NCI-H510A (cell line): ENCODE measurements at places on chromosomes 2 and 18.

DNA sequence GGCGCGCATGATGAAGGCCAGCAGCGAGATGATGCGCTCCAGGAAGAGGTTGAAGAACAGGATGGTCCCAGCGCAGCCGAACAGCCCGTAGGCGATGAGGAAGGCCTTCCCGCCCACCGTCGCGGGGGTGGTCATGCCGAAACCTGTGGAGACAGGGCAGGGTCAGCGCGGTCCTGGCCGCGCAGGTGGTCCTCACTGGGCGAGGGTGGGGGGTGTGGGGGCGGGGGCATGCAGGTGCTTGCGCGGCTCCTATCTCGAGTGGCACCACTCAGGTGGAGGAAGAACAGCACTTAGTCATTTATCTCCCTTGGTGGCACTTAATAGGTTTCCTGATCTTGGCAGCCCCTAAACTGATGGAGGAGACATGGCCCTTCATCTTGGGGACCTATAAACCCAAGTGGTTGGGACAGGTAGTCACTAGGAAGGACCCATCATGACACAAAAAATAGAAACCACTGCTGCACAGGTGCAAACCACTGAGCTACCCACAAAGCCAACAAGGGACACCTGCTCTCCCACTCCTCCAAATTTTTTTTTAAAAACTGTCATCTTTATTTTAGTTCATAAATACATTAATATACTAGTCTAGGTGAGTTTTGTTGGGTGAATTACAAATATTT, 118.8 kb downstream of the MSH2 start:
- peak; percentile 28 for DNase-seq

DNA sequence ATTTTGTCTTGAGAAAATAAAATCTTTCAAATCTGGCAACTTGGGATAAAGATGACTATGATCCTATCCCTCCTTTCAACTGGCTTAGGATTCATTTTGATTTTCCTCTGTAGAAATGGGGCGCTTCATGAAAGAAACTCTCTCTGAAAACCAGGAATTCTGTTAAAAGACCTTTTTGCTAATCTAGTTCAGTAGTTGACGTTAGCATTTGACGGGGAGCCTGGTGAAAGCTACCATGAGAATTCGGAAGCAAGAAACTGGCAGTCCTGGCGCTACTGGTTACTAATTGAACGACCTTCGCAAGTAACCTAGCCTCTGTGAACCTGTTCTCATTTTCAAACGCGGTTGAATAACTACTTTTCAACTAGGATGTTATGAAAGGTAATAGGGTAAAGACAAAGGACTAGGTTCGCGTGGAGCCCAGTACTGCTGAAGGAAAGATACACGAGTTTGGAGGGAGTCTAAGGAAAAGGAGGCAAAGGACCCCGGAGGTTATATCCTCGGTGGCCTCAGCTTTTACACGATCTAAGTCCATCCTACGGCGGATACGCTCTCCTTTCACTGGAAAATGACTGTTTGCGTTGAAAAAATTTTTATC, 604 bp upstream of the STK11IP start:
- no peak for DNase-seq

- no peak for DNase-seq
Measured at GRCh38 chr2:239393388-239393940, 7.4 kb downstream of the HDAC4 start.

DNA sequence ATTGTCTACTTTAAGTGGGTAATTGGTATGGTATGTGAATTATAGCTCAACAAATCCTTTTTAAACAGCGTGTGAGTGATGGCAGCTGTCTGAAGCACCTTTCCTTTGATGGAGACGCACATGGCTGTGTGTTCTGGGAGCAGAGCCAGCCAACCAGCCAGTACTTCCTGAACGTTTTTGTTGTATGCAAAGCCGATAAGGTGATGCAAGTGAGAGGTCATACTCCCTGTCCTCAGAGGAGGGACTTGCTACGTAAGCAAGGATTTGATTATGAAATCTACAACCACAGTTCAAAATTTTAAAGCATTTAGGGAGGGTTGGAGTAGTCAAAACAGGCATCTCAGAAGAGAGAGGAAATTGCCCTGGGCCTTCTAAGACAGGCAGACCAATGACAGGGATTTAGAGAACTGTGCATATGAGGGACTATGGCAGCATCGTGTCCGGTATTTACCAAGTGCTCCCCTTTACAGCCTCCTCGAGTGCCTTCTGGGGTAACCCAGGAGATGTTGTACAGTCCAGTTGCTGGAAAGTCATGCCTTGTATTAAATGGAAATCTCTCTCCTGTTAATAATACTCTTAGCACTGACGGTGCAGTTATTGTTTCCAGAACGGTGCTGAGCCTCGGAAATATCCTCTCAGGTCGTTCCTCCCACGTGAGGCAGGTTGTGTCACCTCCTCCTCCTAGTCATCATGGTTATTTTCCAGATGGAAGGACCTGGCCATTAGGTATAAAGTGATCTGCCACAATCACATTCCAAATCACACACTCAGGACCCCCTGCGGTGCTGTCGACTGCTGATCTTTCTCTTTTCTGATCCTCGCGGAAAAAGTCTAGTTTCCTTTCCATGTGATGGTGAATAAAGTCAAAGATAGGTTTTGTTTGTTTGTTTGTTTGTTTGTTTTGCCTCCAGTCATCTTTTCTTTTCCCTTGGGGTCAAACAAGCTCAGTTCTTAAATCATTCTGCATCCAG, 28.4 kb downstream of the ARHGEF4 start:
- peak; percentile 53 for DNase-seq

GRCh38 chr2:27212626-27213471, 781 bp upstream of the SLC5A6 start:
- DNase-seq = no peak

GRCh38 chr2:219569041-219569440, 2.3 kb downstream of the OBSL1 start:
- no peak for DNase-seq

DNA sequence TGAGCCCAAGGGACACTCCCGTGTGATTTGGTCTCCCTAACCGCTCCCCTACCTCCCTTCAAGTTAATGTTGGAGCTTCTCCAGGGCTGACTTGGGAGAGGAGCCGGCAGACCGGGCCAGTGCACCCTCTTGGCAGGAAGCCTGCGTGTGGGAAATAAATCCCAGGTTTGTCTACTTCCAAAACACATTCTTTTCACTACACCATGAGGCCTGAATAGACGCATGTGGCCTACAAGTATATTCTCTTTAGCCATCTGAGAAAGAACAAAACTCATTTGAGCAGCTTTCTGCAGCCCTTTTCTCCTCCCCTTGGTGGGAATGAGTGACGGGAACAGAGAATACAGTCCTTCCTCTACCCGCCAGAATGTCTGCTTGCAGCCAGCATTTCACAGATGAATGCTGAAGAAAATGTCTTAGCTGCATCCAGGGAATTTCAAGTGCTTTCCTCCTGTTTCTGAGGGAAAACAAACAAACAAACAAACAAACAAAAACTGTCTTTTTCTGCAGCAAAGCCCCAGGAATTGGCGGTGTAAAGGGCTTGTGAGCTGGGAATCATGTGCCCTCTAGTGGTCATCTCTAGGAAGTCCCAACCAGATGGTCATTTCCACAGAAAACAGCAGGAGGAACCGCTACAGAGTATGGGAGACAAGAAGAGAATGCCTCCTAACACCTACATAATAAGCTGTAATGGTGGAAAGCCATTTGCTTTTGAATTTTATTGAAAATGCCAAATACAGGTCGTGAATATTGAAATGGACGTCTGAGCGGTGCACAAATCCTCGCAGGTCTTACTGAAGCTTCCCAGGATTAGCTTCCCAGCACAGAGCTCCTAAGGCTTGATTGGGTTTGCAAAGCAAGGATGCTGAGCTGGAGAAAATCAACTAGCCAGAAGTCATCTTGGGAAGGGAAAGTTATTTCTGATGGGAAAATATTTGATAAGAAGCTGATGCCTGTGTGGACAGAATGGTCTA, 41.2 kb upstream of the DAPL1 start:
- no peak for DNase-seq
